ENCODE measurements at places on chromosomes 6 and 20.

DNA sequence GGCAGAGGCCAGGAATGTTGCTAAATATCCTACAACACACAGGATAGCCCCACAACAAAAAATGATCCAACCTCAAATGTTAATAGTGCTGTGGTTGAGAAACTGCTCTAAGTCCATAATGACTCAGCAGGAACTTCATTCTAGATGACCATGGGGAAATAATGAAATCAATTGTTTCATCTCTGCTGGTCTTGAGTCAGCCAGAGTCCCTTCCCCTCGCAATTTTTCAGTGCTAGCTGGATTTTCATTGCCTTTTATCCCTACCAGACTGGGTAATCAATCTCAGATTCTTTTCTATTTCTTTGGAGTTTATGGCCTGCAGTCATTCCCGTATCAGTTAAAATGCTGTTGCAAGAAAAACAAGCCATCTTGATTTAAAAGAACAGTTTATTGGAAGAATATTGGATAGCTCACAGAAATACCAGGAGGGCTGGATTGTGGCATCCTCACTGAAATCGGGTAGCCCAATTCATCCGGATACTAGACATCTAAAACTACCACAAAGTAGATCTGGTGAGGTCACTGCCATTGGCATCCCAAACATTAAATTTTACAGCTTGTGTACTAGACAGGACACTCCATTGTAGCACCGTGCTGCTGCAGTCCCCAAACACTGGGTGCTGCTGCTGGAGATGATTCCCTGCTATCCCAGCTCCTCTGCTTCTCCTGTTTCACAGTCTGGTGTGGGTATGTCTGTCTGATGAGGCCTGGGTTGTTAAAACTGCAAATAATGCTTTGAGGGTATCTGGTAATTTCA lies 30.3 kb upstream of the POPDC3 start:
- no peak for DNase-seq

- DNase-seq: no peak
These were observed 256.0 kb downstream of the LY86 start for GRCh38 chr6:6844530-6844929.

DNA sequence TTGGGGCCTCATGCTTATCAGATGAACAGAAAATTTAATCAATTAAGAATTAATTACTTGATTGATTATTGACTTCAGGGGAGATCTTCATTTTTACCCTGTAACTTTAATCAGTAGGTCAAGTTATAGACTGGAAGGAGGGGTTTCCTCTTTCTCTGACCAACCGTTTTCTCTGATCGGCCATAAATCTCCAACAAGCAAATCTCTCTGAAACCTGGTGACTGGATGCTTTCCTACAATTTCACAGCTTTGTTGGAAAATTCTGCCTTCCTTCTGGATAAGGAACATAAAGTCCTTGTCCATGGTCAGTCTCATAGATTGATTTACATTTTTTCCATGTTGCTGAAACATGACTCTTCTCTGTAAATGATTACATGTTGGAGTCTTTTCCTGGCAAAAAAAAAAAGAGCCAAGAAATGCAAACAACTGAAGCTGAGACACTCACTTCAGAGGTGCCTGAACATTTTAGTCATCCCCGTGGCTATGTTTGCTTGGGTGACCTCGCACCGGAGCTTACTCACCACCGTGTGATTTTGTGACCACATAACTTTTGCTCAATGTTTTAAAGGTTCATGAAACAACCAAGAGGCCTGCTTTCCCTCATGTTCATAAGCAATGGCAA lies 31.0 kb downstream of the IRF4 start:
- DNase-seq: no peak

DNA sequence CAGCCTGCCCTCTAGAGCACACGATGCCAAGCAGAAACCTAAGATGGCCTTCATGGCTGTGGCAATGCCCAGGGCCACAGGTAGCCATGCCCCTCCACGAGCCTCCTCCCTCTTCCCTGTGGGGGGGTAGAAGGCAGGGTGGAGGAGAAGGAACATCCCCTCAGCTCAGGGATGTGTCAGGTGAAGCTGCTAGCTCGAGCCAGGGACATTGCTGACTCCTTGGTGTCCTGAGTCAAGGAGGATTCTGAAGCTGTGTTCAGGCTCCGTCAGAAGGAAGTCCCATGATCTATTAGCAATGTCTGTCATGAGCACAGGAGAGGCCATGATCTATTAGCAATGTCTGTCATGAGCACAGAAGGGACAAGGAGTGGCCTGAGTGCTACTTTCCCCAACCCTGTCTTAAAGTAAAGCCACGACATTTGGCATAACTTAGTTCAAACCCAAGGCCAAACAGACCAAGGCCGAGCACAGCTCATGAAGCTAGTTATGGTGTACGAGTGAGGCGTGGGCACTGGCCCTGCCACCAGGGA lies 87.8 kb downstream of the BMP7 start:
- no peak for DNase-seq

DNA sequence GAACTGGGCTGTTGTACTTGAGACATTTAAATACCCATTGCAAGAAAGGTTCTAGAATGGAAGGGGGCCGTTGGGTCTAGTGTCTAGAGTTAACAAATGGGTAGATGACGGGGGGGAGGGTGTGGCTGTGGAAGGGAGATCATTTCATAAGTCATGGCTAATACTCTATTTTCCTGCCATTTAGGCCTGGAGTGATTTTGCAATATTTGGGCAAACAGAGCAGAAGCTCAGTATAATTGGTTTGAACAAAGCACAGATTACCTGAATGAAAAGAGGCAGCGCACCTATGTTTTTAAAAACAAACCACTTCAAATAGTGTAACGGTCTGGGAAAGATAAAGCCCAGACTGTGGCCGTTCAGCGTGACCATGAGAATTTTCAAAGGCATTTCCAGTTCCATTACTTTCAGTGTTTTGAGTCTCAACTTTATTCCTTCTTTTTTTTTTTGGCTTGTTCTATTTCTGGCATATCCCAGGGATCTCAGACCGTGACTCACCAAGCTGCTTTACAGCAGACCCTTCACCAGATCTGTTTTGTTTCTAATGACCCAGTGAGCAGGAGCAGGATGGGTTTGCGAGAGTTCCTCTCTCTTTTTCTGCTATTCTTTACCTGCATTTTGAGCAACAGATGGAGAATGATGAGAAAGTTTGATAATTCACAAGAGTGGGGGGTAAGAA lies 73.7 kb downstream of the LYRM2 start:
- no peak for DNase-seq

GRCh38 chr6:125714441-125715090 lies 34.9 kb upstream of the HEY2 start:
- no peak for DNase-seq

- no peak for DNase-seq
These were observed 59.8 kb upstream of the SIRPA start for GRCh38 chr20:1835186-1836035.

Measured in activated T-cell treated with anti-CD3 and anti-CD28 coated beads, Interleukin-2, amount 50 U/mL, for 1 hour (primary cell).